D721Med (cell line): ENCODE measurements at places on chromosomes 1 and 21.

DNA sequence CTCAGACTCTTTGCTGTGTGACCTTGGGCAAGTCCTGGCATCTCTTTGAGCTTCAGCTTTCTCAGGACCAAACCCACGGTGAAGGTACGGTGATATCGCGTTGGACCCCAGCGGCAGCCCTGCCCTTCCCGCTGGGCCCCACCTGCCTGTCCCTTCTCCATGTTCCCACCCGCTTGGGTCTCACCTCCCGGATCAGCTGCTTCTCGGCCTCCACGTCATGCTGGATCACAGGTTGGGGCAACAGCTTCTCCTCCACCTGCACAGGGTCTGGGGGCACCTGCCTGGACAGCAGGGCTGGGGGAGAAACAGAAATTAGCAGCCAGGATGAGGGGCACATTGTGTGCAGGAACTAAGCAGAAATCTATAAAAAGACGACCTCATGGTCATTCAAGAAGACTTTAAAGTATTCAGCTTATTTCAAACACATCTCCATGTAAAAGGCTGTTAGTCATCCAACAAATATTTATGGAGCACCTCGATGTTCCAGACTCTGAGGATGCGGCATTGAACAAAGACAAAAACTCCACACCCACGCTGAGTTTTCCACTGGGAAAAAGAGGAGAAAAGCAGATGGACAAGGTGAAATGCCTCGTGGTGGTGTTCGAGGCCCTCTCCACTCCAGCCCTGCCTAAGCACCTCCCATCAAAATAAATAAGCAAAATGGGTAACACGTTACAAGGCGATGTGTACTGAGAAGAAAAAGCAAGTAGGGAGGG lies 19.5 kb downstream of the KIF17 start:
- DNase-seq: no peak

GRCh38 chr1:70909262-70909822 lies 138.3 kb downstream of the PTGER3 start:
- no peak for DNase-seq

DNA sequence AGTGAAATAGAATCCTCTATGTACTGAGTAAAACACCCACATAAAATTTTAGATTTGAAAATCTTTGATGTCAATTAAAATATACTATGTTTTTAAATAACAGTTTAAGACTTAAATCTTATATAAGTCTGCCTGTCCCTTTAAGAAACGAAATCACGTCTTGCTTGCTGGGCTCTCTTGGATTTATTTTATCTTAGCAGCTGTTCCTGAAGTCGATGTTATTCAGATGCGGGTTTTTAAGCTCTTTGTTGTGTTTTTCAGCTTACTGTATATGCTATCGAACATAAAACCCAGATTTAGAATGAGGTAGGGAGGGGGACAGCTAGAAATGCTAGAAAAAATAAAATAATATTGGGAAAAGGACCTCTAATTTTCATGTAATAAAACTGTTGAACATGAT lies 11.1 kb upstream of the SSX2IP start:
- DNase-seq: no peak

GRCh38 chr1:164801246-164801731 lies 242.3 kb downstream of the PBX1 start:
- no peak for DNase-seq

- DNase-seq: peak; percentile 92
Measured at GRCh38 chr1:156641761-156642264, at the start of gene BCAN. TSS of gene BCAN (plus strand) at chr1:156642117. CDS start at chr1:156646055, 3,938 bp downstream.

DNA sequence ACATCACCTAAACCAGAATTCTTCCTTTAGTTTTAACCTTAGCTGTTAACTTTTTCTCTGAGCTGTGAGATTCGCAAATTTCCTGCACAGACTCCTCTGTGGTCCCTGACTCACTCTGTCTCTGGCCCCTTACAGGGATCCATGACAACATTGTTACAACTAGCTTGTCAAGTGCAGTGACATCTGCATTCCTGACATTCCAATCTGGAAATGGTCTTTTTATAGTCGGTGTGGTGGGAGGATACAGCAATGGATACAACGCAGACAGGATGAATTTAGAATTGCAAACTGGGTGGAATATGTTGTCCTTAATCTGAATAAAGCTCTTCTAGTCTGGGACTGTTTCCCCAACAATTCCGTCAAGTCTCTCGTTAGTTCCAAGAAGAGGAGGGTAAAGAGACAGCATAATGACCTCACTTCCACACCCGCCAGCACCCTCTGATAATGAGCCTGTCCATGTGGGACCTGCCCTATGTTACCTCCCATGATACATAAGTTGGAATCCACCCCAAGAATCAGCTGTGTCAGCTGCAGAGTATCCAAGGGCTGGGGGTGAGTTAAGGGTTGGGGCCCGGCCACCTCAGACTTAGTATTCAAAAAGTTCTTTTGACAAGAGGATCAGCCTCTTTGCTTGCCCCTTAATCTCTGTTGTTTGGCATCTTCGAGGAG lies 49.4 kb downstream of the ILDR2 start:
- no peak for DNase-seq

- no peak for DNase-seq
Measured at GRCh38 chr1:94345148-94345721, 73.0 kb upstream of the ABCD3 start.
